NCI-H2107 (cell line): ENCODE measurements at places on chromosomes 11 and 22.

DNA sequence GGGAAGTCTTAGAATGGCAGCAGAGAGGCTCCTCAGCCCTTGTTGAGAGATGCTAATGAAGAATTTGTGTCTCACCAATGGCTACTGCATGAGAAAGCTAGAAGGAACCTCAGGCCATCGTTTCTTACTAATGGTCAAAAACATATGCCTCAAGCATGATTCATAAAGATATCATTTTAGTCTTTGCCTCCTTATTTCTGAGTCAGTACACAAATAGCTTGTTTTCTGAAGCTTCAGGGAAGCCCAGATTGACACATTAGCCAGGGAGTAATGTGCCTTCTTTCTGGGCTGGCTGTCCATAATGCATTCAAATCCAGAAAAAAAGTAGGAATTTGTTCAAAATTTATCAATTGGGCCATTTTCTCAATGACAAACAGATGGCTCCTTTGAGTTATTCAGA, 169.4 kb upstream of the ZBED5 start:
- no peak for DNase-seq

DNA sequence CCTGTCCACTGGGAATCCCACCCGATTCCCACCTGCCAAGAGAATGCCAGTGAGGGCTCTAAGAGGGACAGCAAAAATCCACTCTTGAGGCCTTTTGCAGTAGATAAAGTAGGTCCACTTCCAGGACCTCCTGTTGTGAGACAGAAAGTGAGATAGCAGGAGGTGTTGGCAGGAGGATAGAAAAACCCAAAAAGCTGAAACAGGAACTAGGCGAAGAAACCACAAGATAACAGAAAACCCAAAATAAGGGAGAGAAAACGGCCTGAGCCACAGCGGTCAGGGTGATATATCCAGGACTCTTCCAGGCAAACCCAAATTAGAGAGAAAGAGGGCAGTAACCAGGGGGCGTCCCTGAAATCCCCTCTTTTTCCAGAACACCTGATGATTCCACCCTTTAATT, 79.7 kb upstream of the LINC01488 start:
- DNase-seq = no peak

- no peak for DNase-seq
Observed at GRCh38 chr11:67306769-67307544, 3.6 kb downstream of the SSH3 start.

DNA sequence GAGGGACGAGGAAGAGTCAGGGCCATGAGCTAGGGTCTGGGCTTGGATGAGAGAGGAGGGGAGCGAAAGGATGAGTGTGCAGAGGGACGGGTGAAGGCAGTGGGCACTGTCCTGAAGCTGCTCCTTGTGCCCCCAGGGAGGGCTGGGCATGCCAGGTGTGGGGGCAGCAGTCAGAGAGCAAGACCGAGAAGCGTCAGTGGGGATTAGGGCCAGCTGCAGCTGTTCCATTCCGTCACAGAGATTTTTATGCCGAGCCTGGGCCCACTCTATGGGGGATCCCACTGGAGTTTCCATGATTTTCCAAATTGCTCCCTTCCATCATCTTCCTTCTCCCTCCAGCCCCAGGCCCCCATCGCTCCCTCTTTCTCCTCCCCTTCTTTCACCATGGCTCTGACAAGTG, 93.2 kb downstream of the NECTIN1 start:
- no peak for DNase-seq

DNA sequence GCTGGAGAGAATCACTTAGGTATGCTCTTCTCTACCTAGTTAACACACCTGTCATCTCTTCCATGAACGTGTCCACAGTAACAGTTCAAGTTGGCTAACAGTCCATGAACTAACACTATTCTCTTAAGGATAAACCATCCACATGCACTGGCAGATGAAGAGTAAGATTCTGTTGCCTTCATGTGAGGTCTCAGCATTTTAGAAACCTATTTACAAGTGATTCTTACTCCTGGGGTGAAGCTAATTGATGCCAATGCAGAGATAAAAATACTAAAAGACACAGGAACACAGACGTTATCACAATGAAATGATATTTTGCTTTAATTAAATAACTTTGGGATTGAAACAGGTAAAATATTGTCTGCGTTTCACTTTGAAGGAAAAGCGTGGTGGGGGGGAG, 1.3 kb downstream of the LRRC4C start:
- DNase-seq = no peak

DNA sequence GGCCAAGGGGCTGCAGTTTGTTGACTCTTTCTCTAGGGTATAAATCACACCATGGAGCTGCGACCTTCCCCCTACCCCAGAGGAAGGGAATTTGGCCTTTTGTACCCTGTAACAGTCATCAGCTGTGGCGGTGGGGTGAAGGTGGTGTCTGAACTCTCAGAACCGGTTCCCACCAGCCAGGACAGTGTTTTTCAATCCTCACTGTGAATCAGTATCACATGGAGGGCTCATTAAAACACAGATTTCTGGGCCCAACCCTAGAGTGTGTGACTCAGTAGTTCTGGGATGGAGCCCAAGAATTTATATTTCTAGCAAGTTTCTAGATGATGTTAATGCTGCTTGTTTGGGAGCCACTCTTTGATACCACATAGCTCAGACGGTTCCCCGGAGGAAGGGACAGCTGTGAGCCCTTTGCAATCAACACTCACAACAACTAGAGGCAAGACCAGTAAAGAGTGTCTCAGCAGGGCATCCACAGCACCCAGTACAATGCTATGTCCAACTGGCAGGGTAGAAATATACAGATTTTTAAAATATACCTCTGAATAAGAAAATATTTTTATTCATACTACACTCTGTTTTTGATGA, 43.9 kb upstream of the FAT3 start:
- DNase-seq = no peak

GRCh38 chr22:39148026-39148726, 4.3 kb downstream of the CBX7 start:
- DNase-seq = no peak

- DNase-seq = no peak
Observed at GRCh38 chr11:74276581-74276980, 34.9 kb downstream of the P4HA3 start.

GRCh38 chr22:23263651-23264555, 83.6 kb downstream of the BCR start:
- no peak for DNase-seq

DNA sequence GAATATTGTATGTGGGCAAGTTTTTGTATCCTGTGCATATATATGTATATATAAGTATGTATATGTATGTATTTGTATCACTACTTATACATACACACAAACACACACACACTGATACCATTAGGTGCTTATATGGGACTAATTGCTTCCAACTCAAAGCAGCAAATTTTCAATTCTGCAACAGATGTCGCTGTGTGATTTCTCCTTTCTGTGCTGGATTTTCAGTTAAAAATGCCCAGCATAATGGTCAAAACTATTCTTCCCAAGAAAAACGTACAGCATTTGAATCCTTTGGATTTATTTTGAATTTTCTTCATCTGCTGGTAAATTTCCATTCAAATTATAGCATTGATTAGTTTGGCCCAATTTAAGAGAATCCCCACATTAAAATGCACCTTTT, 4.3 kb downstream of the CADM1 start:
- DNase-seq = no peak

DNA sequence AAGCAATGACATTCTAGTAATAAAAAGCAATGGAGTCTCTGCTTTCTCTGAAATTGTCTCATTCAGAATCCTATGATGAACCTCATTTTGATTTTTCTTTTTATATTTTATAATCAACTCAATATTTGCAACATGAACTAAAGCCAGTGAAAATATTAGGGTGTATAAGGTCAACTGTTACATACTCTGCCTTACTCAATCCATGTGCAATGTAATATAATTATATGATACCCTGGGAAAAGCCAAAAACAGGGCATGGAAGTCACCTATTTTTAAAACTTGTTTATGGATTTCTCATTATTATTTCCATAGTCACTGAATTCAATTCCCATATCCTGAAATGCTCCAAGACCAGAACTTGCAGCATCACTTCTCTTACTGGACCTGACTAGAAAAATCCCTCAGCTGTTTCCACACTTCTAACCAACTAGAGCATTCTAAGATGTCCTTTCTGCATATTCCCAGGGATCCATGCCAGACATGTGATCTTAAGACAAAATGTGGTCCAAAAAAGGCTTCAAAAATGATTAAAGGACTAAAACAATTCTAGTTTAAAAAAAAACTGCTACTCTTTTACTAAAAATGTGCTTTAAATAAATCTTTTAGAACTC, 97.3 kb downstream of the GUCY1A2 start:
- DNase-seq = no peak

- DNase-seq = no peak
Observed at GRCh38 chr11:87719326-87720073, 455.7 kb downstream of the RAB38 start.

DNA sequence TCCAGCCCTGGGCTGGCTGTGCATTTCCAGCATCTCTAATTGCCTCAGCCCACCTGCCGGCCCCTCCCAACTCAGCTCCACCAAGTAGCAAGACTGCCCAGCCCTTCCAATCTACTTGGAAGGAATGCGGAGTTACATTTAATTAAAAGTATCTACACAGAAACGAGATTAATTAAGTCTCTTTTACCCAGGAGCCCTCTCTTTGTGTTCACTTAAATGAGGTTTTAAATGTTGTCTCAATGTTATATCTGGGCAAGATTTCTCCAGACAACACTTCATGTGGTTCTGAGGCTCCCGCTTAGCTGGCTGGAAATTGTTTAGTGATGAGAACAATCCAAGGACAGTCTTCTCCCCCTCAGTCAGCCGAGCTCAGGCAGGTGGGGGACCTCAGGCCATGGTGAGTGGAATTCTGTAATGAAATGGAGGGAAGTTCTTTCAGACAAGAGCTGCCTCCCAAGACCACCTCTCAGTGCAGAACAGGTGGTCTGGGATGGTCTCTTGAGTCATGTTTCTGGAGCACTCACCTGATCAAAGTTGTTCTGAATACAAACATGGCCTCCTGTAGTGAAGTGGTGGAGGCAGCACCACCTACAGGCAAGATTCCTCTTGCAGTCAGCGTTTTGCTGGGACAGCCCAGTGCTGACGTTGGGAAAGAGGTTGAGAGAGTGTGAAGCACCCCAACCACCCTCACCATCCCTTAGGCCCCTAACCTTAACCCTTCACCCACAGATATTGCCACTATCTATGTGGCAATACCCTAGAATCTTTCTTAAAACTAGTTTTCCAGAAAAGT, 371.6 kb downstream of the CADM1 start:
- no peak for DNase-seq

DNA sequence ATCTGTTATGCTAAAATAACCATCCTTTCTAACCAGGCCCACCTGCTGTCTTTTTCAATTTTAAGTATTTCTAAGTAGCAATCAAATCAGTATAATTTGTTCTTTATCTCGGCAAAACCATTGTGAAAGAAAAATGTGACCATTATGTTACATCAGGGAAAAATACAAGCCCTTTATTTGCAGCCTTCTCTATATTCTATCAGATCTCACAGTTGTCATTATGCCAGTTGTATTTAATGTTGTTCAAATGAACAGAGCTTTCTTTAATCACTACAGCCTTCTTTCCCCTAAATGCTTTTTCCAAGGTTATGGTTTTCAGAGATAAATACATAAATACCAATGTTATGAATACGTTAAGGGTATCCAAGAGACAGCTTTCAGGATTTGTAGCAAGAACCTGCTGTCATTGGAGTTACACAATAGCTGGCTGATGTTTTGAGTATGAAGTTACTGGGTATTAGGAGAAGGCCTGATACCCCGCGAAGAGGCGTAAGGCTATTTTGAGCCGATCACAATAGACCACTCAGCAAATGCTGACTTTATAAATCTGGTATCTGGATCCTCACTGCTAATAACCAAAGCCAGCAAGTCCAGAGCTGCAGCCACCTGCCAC, 406.3 kb downstream of the CADM1 start:
- DNase-seq = no peak

DNA sequence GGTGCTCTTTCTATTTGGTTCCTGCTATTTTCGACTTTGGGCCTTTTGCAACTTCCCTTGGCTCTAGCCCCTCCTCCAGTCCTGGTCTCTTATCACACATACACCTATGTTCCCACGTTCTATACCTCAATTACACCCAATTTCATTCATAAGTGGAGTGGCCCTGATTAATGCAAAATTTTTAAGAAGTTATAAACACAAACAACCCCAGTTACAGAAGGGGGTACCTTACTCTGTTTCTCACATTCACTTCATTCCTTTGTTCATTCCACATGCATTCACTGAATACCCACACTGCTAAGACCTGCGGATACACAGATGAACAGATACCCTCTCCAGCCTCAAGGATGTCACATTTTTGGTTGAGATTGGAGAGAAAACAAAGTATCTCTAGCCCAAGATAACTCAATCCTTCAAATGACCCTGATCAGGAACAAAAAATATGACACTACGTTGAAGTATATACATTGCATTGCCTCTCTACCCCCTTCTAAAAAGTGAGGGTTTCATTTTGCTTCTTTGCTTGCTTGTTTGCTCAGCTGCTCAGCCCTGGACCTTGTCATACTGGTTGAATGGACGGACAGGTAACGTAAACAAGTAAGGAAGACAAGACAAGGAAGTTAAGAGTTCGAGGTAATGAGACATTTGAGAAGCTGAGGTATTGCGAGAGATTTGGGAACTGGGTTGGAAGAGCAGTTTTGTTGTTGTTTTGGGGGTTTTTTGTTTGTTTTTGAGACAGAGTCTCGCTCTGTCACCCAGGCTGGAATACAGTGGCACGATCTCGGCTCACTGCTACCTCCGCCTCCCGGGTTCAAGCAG, 3.6 kb upstream of the VPS37C start:
- no peak for DNase-seq

- DNase-seq = peak; percentile 70
Observed at GRCh38 chr22:45235101-45235777, 5.5 kb downstream of the KIAA0930 start.

DNA sequence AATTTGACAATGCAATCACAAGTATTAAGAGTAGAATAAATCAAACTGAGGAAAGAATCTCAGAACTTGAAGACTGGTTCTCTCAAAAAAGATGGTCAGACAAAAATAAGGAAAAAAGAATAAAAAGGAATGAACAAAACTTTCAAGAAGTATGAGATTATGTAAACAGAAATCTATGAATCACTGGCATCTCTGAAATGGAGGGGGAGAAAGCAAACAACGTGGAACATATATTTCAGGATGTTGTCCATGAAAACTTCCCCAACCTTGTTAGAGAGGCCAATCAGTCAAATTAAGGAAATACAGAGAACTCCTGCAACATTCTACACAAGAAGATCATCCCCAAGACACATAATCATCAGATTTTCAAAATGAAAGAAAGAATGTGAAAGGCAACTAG, 235.7 kb downstream of the SBF2 start:
- DNase-seq = no peak

DNA sequence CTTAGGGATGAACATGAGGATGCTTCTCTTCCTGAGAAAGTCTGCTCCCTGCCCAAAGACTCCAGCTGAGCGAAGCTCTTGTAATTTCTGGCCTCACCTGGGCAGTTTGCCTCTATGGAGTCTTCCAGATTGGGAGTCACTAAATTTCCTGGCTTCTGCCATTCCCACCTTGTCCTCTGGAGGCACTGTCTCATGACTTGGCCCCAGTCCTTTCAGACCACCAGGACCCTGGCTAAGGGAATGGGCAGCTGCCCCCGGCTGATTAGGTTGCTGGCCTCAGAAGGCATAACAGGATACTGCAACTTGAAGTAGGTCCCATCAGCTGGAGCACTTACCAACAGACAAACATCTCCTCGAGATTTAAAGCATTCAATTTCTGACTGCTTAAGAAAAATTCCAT, 128.1 kb upstream of the SPON1 start:
- DNase-seq = no peak
